HTR-8/SVneo (cell line): ENCODE measurements at places on chromosomes 16 and 17.

DNA sequence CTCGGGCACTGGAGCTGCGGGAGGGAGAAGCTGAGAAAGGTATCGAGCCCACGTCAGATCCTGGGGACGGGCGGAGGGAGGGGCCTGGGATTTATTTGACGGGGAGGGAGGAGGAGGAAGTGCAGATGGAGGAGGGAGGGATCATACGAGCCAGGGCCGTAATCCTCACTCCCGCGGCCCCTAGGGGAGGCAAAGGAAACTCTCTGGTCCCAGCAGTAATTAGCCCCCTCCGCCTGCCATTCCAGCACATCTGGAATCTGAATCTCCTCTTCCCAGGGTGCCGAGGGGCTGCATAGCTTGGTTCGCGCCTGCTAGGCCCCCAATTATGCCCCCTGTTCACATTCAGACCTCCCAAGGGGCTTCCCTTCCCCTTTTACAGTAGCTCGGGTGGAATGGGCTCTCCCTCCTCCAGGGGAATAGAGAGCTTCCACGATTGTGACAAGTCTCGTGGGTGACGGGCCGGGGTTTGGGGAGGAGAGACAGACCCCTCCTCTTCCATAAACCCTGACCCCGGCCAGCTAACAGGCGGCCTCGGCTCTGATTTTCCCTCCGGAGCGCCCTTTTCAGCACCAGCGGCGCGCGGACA lies at the start of gene SEZ6L2:
Gene SEZ6L2, minus strand, starts transcription at position 35 of the 586 bp plus-strand sequence. CDS start 531 bp downstream, outside the sequence.
- DNase-seq: peak; percentile 96

DNA sequence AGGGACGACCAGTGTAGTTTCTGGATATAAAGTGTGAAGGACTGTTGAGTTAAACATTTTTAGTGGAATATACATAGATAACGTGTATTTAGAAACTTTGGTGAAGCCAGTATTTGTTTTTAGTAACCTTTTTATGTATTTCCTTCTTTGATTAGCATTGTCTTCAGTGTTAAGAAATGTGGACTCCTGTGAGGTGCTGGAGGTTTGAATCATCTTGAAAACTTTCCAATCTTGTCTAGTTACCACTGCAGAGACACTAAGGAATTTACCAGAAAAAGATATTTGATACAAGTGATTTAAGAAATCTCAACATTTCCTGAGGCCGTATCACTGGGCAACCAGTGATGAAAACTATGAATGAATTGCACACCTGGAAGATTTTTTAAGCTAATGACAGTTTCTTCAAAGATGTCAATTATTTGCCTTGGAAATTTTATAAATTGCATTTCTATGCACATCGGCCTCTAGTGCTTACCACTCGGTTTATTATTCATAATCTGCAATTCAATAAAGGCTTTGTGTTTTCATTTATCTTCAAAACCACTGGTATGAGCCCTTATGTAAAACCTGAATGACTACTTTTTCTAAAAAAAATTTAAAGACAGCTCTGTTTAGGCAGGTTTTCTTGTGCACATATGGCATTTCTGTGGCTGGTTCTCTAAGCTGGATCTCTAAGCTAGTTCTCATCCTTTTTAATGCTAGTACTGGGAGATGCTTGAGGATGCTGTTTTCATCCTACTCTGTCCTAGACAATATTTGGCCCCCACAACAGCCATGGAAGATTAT lies 31.4 kb upstream of the ADCY7 start:
- DNase-seq: no peak

DNA sequence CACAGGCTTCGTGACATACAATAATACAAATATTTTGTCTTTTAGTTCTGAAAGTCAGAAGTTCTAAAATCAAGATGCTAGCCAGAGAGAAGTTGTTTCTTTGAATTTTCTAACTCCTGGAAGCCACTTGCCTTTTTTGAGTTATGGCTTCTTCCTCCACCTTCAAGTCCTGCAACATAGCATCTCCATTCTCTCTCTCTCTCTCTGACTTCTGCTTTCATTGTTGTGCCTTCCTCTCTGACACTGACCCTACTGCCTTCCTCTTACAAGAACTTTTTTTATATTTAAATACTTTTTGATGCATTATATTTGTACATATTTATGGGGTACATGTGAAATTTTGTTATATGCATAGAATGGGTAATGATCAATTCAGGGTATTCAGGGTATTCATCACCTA lies 205.9 kb downstream of the MAP2K6 start:
- no peak for DNase-seq

- no peak for DNase-seq
Observed at GRCh38 chr16:81483970-81484595, 39.5 kb downstream of the CMIP start.

- DNase-seq: peak; percentile 65
Observed at GRCh38 chr16:69039333-69039941, 66.0 kb upstream of the HAS3 start.

GRCh38 chr16:35631261-35631945 lies 2172.0 kb downstream of the TP53TG3F start:
- DNase-seq: no peak

GRCh38 chr17:34997355-34997862 lies 17.1 kb downstream of the LIG3 start:
- DNase-seq: no peak

DNA sequence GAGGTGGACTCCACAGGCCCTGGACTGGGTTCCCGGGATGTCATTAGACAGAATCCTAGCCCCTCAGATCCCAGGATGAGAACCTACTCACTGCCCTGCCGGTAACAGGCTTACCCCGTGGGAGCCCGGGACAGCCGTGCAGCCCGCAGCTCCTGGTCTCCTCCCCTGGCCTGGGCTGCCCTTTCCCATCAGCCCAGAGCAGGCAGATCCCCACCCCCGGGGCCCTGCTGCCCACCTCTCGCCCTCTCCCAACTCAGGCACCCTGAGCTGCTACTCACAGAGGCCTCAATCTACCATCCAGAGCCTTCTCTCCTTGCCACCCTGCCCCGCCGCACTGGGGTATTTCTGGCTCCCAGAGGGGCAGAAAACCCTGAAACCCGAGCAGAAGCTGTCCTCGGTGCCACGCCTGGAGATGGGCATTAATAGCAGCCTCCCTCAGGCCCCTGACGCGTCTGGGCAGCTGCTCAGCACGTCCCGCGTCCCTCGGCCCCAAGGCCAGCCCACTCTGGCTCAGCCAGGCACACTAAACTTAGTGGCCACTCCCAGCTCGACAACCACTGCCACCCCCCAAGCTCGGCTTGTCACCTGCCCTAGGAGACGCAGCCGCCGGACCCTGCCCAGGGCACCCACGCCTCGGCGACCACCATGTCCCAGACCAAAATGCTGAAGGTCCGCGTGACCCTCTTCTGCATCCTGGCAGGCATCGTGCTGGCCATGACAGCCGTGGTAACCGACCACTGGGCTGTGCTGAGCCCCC lies at the start of gene CACNG1:
Gene CACNG1, plus strand, starts transcription at position 539 of the 757 bp plus-strand sequence. Its CDS starts 107 bp downstream, at position 646.
- no peak for DNase-seq

DNA sequence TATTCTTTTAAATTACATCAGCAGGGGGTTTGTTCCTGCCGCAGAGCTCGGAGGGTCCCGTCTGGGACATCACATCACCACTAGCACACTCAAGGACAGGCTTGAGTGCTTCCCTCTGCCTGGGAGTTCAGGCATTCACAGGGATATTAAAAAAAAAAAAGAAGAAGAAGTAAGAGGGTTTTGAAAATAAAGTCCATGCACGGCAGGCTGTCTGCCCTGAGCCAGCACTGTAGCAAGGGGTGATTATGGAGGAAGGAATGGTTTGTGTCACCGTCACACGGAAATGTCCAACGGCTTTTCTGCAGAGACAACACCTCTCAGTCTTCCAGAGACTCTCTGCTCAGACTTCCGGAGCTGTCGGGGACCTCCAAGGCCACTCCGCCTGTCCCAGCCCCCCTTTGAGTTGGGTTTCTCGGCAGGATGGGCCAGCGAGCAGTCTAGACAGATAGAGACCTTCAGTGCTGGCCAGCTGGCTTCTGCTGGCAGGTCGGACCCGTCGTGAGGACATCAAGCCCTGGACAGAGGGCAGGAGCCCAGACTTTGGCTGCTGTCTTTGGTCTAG lies 33.6 kb downstream of the MEOX1 start:
- no peak for DNase-seq

GRCh38 chr16:84605339-84605848 lies 12.5 kb downstream of the COTL1 start:
- no peak for DNase-seq

DNA sequence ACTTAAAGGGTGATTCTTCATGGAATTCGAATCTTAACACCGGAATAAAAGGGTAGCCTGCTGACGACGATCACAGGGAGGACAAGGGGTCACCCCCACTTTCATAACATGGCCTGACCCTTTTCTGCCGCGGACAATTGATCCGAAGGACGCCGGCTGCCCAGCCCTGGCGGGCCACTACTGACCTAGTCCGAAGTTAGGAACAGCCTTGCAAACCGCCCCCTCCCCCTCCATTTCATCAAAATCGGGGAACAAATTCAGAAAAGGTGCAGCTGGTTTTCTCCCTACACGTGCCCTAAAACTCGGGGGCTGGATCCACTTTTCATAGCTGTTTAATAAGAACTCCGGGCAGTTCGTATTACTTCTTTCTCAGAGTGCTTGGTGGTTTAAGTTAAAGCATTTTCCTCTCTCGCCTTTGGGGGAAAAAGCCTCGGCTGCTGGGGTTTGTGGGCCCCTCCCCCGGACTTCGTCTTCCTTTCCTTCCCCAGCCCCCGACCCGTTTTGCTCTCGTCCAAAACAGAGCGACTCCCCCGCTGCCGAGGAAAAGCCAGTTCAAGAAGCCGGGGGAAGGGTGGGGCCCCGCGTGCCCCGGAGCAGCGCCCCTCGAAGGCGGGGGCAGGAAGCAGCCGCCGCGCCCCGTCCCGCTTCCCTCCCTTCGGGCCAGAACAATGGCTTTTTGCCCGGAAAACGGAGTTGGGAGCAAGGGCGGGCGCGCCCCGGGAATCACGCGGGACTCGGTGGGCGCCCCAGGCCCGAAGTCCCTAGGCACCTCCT lies 641 bp upstream of the CBX2 start:
- peak; percentile 65 for DNase-seq
